ENCODE measurements at places on chromosomes 7 and 10.
A peak's percentile ranks its signal among the peaks of the same experiment; 100 is the strongest.

GRCh38 chr7:42385912-42386311 is 148.9 kb upstream of the GLI3 start:
- peak; percentile 9 for DNase-seq

DNA sequence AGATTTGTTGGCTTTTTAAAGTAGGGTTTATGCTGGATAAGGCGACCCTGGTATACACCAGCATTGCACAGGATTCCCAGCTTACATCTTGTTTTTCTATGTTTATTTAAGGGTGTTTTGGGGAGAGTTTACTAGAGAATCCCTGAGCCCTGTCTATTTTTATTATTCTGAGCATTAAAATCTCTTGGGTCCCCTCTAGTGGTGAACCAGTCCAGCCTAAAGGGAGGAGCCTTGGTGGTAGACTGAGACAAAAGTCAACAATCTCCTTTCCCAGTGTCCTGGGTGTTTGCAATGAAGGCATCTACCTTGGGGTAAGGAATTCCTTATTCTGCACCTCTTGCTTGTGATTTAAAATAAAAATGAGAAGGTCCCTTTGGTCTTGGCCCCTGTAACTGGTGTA is 38.2 kb downstream of the ANTXRL start:
- peak; percentile 41 for DNase-seq

DNA sequence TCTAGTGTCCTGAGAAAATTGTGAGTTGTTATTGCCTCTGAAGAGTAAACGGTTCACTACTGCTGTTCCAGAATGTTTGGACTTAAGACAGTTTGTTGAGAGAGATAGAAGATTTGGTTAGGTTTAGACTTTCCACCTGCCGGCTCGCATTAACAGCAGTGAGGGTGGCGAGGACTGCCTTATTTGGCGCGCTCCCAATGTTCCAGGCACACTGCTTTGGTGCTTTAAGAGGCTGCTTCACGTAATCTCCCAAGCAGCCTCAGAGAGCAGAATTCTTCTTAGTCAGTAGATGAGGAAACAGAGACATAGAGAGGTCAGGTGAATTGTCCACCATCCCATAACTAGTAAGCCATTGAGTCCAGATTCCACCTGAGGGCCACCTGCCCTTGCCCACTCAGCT is 41.1 kb downstream of the GLRX3 start:
- DNase-seq = no peak

DNA sequence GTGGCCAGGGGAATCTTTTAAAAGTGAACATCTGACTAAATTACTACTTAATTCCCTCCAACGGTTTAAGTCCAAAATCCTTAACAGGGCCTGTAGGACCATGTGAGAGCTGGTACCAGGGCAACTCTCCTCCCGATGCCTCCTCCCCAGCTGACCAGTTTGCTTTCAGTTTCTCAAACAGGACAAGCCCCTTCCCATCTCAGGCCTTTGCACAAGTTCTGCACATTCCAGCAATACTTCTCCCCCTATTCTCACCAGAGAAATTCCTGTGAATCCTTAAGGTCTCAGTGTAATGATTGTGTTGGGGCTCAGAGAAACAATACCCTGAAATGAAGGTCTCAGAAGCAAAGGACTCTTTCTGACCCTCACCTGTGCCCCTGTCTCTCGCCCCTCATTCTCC is 8.0 kb upstream of the CALHM1 start:
- DNase-seq = no peak

- no peak for DNase-seq
Measured at GRCh38 chr7:945556-946255, 8.8 kb downstream of the ADAP1 start.

- no peak for DNase-seq
Measured at GRCh38 chr7:106312099-106312871, 27.5 kb upstream of the NAMPT start.

DNA sequence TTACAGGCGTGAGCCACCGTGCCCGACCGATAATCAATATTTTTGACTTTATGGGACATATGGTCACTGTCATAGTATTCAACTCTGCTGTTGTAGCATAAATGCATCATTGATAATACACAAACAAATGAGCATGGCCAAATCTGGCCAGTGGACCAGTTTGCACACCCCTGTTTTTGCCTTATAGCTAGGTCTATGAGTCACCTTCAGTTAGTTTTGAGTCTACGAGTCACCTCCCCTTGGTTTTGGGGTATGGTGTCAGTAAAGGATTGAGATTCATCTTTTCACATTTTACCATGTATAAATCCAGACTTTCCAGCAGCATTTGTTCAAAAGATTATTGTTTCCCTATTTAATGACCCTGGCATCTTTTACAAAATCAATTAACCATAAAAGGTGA is 362.5 kb upstream of the NRP1 start:
- DNase-seq = no peak

DNA sequence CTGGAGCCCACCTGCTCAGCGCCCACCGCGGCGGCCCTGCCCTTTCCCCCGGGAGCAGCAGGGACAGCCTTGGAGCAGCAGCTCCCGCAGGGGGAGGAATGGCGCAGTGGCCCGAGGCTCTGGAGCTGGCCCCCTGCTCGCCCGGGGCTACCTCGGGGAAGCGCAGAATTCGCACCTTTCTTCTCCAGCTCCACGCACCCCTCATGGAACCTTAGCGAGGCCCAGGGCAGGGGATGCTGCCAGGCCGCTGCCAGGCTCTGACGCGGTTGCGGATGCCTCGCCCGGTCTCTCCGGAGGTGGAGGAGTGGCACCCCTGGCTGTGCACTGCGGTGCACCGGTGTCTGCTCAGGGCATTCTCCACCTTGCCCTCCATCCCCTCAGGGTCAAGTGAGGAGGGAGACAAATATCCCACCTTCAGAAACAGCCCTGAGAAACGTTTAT is 84.9 kb upstream of the MKI67 start:
- DNase-seq = no peak

DNA sequence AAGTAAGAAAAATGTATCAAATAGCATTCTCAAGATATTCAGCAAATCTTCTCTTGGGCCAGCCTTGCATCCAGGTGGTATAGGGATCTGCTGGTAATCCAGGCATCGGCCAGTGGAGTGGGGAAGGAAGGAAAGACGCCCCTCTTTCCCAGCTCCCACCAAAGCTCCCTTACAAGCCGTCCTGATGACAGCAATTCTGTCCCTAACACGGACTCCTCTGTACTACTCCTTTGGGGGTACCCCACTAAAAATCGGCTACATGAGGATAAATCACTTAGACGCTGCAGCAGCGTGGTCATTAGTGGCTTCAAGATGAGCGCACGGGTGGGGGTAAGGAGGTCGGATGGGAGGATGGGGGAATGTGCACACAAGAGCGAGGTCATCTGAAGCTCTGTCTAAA is 24.7 kb upstream of the NUB1 start:
- DNase-seq = no peak

GRCh38 chr10:6068006-6068405 is 5.8 kb upstream of the IL2RA start:
- peak; percentile 51 for DNase-seq

GRCh38 chr10:93344691-93345090 is 137.4 kb downstream of the MYOF start:
- DNase-seq = no peak

- no peak for DNase-seq
Measured at GRCh38 chr10:60669501-60669900, 108.8 kb upstream of the CDK1 start.

- no peak for DNase-seq
Measured at GRCh38 chr10:3372281-3372680, 199.7 kb upstream of the PITRM1 start.

DNA sequence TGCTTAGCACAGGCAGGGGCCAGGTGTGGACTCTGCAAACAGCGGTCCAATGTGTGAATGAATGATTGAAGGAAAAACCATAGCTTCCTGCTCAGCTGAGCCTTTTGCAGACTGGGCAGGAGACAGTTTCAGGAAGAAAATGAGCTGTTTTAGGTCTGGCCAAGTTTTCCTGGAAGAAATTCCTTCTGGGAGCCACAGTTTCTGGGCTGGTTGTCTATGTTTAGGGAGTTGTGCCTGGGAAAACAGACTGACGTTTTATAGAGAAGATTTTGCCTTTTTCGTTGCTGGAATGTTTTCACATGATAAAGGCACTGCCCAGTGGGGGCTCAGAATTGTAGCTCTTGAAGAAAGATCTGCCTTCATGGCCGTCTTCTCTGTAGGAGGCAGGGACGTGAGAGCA is 255.1 kb downstream of the CCSER2 start:
- DNase-seq = no peak

GRCh38 chr10:79243181-79244067 is 103.8 kb upstream of the PPIF start:
- DNase-seq = peak; percentile 79

GRCh38 chr10:62182595-62182994 is 86.0 kb downstream of the RTKN2 start:
- no peak for DNase-seq

- no peak for DNase-seq
Measured at GRCh38 chr7:45015313-45015712, 15.3 kb downstream of the CCM2 start.

DNA sequence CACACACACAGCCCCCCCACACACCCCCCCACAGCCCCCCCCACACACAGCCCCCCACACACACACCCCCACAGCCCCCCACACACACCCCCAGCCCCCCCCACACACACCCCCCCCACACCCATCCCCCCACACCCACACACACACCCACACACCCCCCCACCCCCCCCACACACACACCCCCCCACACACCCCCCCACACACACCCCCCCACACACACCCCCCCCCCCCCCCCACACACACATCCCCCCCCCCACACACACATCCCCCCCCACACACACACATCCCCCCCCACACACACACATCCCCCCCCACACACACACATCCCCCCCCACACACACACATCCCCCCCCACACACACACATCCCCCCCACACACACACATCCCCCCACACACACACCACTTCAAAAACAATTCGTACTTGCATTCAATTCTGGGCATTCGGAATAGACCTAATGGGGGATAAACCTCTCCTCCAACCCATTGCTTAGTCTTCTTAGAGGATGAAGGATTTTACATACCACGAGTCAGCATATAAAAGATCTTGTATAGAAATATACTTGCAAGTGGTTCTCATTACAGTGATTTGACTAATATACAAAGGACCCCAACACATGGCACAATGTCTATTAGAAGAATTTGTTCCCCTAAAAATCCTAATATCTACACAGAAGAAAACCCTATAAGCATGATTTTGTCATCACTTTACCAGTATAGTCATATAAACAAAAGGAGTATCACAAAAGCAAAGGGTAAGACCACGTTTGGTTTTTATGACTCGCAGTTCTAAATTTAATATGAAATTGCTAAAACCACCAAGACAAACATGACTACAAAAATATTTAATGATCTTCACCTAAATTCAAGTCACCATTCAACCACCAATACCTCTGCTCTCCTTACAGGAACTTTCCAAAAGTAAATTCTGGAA is 80.9 kb downstream of the DIP2C start:
- no peak for DNase-seq

- DNase-seq = peak; percentile 63
Measured at GRCh38 chr7:133207687-133208086, 45.2 kb upstream of the EXOC4 start.

GRCh38 chr10:114304571-114305421 is 65.7 kb downstream of the VWA2 start:
- DNase-seq = peak; percentile 30

- DNase-seq = no peak
Measured at GRCh38 chr7:139708541-139708940, 69.3 kb downstream of the HIPK2 start.

- DNase-seq = no peak
Measured at GRCh38 chr7:133115596-133115995, 33.7 kb upstream of the CHCHD3 start.

DNA sequence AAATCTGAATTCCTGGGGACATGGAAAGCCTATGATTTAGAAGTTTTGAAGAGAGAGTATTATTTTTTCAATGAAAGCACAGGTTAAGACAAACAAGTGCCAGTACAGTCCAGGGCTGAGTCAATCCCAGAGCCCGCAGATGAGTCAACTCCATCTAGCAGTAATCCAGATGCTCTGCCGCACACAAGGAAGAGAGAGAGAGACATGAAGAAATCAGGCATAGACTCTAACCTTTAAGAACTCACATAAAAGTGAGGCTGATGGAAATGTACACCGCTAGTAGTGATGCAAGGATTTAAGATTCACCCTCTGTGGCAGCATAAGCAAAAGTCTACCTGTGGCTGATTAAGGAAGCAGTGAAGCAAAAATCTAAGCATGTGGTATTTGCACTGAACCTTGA is 651.5 kb downstream of the TNS3 start:
- DNase-seq = peak; percentile 15

GRCh38 chr7:455110-455928 is 64.3 kb downstream of the PDGFA start:
- DNase-seq = no peak

DNA sequence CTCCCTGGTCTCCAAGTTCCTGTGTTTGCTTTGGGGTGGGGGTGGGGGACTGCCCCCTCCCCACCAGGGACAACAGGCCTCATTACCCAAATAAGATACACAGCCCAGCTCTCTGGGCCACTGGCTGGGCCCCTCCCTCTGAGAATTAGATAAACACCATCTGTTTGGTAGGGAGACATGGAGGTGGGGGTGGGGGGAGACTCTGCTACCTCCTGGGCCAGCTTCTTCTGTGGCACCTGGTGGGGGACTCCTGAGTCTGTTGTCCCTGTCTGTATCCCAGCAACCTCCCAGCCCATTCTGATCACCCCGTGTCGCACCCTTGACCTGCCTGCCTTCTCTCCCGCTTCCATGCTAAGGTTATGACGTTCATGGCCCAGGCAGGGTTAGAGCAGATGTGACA is 5.8 kb downstream of the MLXIPL start:
- no peak for DNase-seq

GRCh38 chr10:91513598-91514424 is 103.7 kb downstream of the HECTD2 start:
- DNase-seq = no peak

DNA sequence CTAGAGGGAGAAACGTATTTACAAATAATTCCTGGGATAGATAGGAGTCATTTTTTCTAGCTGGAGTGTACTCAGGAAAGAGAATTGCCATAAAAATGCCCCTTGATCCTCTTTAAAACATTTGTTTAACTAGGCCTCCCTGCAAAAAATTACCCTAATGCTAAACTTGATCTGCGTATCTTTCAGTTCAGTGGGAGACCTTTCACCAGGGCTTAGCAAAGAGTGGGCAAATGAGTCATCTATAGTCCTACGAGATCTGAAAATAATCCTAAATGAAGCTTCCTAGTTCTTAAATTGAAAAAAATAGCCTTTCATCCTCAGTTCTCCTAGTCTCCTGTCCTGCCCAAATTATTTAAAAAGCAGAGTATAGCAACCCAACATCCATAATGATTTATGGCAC is 198.6 kb upstream of the FRMD4A start:
- no peak for DNase-seq

- DNase-seq = no peak
Measured at GRCh38 chr10:13056456-13057077, 43.4 kb upstream of the OPTN start.

GRCh38 chr7:17706734-17707133 is 233.6 kb downstream of the SNX13 start:
- DNase-seq = peak; percentile 82

GRCh38 chr7:4200546-4201094 is 481.5 kb upstream of the FOXK1 start:
- DNase-seq = no peak

All from NB4 (cell line).